ENCODE measurements at places on chromosomes 7 and 10.

DNA sequence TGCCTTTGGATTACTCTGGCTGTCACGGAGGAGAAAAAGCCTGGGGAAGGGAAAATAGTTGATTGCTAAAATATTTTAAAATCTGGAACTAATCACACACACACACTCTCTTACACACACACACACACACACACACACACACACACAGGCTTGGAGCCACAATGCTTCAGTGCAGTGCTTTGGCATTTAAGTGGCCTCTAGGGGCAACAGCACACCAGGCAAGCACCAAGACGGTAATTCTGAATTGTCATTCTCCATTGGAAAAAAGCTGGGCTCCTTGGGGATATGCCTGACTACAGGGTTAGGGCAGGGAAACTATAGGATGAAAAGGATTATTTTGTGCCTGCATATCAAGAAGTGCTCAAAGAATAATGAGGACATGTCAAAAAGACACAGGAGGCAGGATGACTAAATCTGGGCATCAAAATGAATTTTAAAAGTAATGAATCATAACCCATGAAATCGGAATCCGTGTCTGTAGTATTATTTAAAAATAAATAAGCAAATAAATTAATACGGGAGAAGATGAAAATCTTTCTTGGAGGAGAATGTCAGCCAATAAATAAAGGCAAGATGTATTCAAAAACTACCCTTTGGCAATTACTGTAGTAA lies 30.4 kb upstream of the DDC start:
- no peak for DNase-seq

GRCh38 chr7:35848725-35849124 lies 47.9 kb downstream of the SEPTIN7 start:
- no peak for DNase-seq

- DNase-seq: no peak
Observed at GRCh38 chr10:44930904-44931620, 19.9 kb downstream of the TMEM72 start.

GRCh38 chr10:104323760-104324201 lies 14.5 kb downstream of the ITPRIP start:
- no peak for DNase-seq

- no peak for DNase-seq
Observed at GRCh38 chr7:33645104-33645503, 260.2 kb upstream of the BMPER start.

- DNase-seq: no peak
Observed at GRCh38 chr10:33760056-33760943, 425.8 kb upstream of the NRP1 start.

DNA sequence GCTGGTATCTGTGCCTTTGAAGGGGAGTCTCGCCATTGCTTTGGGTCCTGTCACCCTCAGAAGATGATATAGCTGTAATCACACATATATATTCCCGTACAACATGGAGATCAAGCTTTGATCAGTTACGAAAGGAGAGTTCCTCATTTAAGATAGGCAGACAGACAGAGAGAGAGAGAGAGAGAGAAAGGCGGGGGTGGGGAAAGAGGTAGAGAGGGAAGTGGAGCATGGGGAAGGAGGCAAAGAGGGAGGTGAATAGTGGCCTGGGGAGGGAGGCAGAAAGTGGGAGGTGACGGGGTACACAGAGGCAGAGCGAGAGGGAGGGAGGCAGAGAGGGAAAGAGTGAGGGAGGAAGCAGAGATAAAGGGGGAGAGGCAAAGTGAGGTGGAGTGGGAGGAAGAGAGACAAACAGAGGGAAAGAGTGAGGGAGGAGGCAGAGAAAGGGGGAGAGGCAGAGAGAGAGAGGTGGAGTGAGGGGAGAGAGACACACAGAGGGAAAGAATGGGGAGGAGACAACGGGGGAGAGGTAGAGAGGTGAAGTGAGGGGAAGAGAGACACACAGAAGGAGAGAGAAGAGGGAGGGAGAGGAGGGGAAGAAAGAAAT lies 44.6 kb upstream of the C1QL3 start:
- DNase-seq: no peak

DNA sequence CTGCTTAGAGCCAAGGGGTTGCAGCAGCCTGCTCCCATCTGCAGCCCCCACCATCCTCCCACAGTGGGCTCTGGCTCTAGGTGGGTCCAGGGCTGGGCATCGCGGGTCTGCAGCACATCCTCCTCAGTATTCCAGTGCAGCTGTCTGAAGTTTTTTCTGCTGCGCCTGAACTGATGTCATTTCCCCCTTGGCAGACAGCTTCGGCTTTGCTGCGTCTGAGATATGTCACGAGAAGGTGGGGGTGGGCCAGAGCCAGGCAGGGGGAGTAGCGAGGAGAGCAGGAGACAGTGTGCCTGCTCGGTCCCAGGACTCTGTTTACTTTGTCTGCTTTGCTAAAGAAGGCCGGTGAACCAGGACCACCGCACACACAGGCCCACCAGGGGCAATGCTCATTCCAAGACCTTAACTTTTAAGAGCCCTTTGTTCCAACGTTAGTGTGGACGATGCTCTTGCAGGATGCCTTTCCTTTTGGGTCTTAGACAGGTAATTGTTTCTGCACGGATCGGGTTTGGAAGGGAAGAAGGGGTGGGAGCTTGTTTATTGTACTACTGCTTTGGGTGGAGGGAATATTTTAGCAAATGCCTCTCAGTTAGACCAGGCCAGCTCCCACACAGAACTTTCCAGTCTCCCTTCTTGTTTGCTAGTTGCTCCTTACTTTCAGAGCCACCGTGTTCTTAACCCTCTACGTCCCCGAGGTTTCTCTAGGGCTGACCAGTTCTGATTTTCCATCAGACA lies 32.4 kb downstream of the WBP1L start:
- DNase-seq: no peak

DNA sequence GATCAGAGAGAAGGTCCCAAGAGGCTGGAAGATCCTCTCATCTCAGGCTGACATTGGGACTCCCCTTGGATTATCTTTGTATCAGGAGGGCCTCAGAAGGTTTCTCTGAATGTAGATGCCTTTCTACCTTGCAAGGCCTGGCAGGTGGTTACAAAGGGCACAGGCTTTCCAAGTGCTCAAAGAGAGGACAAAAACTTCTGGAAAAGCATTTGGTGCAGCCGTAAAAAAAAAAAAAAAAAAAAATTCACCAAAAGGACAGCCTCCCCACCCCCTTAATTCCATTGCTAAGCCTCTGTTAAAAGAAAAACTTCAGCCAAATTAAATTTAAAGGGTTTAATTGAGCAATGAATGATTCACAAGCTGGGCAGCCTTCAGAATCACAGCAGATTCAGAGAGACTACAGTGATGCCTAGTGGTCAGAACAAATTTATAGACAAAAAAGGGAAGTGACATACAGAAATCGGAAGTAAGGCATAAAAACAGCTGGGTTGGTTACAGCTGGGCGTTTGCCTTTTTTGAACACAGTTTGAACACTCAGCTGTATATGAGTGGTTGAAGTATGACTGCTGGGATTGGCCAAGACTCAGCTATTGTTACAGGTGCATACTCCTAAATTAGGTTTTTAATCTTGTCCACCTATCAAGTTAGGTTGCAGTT lies 42.5 kb upstream of the LRGUK start:
- DNase-seq: no peak

DNA sequence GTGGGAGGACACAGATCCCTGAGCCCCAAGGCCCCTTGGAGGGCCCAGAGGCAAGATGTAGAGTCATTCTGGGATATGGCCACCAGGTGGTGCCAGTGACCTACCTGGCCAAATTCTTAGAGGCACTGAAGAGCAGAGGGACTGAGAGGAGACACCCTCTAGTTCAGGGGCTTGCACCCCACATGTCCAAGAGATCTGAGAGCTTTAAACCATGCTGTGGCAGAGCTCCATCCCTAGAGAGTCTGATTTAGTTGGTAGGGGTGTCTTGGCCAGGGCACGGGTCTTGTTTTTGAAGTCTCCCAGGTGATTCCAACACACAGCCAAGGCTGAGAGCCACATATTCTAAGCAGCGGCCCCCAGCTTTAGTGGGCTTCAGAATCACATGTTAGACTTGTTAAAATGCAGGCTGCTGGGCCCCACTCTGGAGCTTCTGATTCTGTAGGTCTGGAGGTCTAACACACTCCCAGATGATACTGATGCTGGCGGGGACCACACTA lies 52.5 kb downstream of the PRF1 start:
- DNase-seq: peak; percentile 76

- no peak for DNase-seq
Observed at GRCh38 chr7:48304641-48305040, 133.4 kb downstream of the ABCA13 start.

- DNase-seq: no peak
Observed at GRCh38 chr7:100972002-100972347, 2.6 kb downstream of the MUC12 start.

- no peak for DNase-seq
Observed at GRCh38 chr7:32158076-32158475, 87.9 kb upstream of the PDE1C start.

- no peak for DNase-seq
Observed at GRCh38 chr7:77771901-77772300, 26.3 kb downstream of the TMEM60 start.

- DNase-seq: no peak
Observed at GRCh38 chr10:13739183-13739582, 152.4 kb downstream of the PRPF18 start.

GRCh38 chr10:130660266-130660665 lies 524.1 kb downstream of the GLRX3 start:
- DNase-seq: no peak

DNA sequence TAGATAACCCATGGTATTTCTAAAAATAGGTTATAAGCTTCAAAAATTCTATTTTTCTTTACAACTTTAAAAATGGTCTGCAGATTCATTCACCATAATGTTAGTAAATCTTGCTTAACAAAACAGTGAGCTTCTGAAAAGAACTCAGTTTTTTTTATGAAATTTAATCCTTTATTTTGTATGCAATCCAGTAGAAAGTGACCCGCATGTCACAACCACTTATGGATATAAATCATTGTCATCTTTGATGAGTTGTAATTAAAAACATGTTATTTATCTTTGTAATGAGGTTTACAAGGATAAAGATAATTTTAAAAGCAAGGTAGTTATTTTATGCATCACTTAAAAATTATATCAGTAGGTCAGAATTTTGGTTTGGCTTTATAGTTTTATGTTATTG lies 173.5 kb upstream of the SEMA3A start:
- DNase-seq: no peak

GRCh38 chr10:19499291-19499770 lies 316.9 kb upstream of the PLXDC2 start:
- no peak for DNase-seq

GRCh38 chr10:91941426-91941825 lies 17.9 kb downstream of the BTAF1 start:
- DNase-seq: no peak

GRCh38 chr7:37429435-37429791 lies 19.3 kb downstream of the ELMO1 start:
- DNase-seq: no peak

GRCh38 chr7:152504367-152504766 lies 68.6 kb upstream of the KMT2C start:
- DNase-seq: no peak

DNA sequence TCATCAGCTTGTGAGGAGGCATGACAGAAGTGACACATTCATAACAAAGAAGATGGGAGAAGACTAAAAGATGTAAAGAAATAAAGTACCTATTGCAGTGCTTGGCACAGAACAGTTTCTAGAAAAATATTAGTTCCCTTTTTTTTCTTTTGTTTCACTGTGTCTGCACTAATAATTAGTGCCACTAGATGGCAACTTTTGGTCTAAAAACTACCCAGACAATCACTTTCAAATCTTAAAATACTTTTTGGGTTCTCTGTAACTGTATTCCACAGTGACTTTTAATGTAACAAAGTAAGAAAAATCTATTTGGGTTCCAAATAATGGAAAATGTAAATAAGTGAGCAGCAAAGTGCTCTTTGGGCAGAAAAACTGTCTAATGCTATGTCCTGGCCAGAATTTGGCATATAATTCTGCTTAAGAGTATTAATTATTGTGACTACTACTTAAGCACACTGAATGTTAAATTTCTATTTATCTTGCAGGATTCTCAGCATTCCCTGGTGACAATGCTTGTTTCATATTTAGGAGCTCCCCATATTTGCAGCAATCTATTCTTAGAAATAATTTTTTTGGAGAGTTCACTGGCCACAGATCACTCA lies 134.8 kb upstream of the KIF5B start:
- no peak for DNase-seq

DNA sequence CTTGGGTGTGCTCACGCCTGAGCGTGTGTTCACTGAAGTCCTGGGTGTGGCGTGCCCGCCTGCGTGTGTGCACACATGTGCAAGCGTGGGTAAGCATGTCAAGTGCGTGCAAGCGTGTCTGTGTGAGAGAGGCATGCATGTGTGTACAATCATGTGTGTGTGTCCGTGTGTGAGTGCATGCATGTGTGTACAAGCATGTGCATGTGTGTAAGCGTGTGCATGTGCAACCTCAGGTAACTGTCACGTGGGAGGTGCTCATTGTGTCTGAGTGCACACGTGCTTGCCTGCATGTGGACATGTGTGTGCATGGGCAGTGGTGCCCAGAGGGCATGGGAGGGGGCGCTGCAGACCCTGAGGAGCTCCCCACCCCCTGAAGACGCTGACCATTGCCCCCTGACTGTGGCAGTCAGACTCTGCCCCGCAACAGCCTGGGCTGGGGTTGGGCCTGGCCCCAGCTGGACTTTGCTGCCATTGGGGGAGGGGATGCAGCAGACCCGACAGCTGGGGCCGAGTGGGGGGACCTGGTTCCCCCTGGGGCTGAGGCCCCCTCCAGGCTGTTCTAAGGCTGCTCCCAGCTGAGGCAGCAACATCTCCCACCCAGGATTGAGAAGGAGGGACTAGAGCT lies 88.1 kb downstream of the UNCX start:
- no peak for DNase-seq

DNA sequence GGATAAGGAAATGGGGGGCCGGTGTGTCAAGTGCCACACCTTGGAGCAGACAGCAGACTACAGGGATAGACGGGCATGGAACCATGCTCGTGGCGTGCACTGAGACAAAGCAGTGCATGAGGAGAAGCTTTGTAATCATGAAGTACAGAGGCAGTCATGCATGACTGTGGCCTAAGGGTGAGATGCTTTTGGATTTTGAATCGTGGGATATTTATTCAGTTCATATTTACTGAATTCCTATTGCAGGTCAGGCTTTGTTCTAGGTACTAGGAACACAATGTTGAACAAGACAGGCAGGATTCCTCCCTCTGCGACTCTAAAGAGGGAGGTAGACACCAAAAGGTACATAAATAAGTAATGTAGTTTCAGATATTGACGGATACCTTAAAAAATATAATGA lies 597.6 kb downstream of the PARD3 start:
- no peak for DNase-seq

All from stimulated activated CD4-positive, alpha-beta T cell treated with anti-CD3 and anti-CD28 coated beads, Interleukin-4, amount 100 ng/mL, for 24 hours (primary cell).